ENCODE measurements at places on chromosomes 1 and 21.
A peak's percentile ranks its signal among the peaks of the same experiment; 100 is the strongest.

- no peak for DNase-seq
These were observed 24.1 kb upstream of the THRAP3 start for GRCh38 chr1:36199934-36200741.

DNA sequence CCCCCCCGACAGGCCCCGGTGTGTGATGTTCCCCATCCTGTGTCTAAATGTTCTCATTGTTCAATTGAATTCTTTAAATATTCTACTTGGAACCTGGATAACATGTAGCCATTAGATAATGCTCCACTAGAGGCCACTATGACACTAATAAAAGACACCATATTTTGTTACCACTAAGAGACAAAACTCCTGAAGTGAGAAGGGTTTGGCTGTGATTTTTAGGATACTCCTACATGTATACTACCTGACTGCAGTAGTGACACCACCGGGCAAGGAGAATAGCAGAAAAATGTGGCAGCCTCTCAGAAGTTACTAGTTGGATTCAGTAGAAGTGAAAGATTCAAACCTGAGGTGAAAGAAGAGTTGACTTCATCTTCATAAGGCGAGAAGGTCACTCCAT is 36.0 kb downstream of the F5 start:
- peak; percentile 62 for DNase-seq

DNA sequence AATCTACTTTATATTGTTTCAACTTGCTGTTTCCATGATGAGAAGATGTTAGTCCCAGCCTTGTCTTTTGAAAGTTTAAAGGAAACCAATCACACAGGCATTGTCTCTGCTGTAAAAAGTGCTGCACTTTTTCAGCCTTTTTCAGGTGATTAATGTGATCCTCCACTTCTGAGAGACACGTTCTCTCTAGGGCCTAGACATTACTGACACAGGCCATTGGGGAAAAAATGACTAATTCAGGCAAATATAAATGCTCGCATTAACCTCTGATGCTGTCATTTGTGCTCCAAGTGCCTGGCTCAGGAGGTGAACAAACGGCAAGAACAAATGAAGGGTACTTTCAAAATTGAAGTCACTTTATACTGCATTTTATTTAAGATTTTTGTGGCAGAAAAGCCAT is 32.4 kb upstream of the RGS7 start:
- DNase-seq = no peak

- peak; percentile 66 for DNase-seq
These were observed 34.0 kb downstream of the MAP3K7CL start for GRCh38 chr21:29164323-29164942.

DNA sequence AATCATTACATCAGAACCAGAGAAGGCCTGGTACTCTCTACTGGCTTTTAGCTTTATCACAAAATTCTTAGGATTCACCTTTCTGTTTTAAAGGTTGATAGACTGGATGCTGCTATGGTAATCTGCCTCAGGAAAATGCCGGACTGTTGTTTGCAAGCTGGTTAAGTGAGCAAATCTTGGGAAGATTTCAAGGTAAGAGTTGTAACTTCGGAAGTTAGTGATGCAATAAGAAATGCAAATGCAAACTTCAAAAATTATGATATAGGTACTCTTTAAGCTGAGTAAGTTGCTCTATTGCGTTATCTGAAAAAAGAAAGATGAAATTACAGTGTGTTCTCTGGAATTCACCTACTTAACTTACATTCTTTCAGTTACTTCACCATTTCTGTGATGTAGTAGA is 4.4 kb upstream of the SLC16A1 start:
- no peak for DNase-seq

GRCh38 chr21:38768471-38769063 is 37.2 kb upstream of the ETS2 start:
- peak; percentile 38 for DNase-seq

DNA sequence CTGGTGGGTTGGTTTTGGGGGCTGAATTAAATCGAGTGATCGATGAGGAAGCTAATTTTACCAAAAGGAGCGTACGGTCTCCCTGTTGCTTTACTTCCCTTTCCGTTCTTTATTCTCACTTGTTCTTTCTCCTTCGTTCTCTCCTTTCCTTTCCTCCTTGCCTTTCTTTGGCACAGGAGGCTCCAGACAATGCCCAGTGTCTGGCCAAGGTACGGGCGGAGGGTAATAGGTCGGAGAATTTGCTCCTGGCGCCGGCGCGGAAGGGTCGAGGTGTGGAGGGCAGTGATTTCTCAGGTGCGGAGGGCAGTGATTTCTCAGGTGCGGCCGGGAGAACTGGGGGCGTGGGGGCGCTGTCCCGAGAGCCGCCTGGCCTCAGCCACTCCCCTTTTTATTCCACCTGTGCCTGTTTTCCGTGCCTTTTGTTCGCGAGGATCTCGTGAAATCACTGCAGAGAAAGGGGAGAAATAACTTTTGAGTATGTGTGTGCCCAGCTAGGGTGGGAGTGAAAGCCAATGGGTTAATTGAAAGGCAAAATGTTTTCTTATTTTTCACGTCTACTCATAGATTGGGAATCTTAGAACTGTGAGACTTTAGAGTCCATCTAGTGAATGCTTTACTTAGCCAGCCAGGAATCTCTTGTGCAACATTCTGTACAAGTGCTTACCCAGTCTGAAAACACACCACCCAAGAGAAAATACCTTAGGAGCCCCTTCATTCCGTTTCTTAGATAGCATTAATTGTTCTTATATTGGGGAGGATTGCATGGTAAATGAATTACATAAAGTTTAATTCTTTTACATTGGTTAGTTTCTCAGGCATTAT is 1.3 kb downstream of the FNBP1L start:
- DNase-seq = no peak

DNA sequence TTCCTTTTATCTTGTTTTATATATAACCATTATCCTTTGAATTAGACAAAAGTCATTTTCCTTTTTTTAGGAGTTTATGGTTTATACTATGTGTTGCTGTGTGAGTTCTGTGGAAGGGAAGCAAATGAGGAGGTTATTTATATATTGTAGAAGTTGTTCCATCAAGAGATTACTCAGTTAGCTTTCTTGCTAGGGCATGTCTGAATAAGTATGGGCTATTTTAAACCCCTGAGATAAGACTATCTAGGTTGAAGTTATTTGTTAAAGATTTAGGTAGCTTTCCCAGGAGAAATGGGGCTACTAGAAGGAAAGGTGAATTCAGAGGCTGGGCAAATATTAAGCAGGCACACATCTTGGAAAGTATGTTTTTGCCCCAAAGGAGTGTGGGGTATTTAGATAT is 16.1 kb upstream of the VAMP4 start:
- no peak for DNase-seq

DNA sequence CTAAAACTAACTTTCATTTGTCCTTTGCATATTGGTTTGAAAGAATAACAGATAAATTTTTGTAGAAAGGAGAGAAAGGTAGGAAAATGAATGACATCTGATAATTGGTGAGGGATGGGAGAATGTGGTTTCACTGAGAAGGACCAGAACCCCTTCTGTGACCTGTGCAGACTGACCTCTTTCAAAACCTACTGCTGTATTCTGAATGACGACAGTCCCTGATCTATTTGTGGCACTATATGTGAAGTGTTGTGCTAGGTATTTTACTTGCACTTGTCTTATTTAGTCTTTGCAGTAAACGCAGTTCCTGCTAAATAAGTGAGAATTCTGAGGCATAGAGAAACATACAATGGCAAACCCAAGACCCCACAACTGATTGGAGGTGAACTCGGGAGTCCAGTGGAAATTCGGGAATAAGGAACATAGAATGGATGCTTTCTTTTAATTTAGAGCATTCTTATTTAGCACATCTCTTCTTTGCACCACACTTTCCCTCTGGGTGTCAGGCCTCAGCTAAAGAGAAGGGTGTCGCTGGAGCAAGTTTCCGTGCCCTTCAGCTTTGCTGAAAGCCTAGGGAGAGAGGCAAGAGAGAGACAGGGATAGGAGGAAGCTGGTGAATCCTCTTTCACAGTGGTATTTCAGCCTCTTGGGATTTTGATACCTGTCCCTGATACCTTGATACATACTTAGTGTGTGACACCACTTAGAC is 230.2 kb downstream of the PAPPA2 start:
- no peak for DNase-seq

- no peak for DNase-seq
These were observed 412.4 kb downstream of the DISC1 start for GRCh38 chr1:232038706-232039677.

DNA sequence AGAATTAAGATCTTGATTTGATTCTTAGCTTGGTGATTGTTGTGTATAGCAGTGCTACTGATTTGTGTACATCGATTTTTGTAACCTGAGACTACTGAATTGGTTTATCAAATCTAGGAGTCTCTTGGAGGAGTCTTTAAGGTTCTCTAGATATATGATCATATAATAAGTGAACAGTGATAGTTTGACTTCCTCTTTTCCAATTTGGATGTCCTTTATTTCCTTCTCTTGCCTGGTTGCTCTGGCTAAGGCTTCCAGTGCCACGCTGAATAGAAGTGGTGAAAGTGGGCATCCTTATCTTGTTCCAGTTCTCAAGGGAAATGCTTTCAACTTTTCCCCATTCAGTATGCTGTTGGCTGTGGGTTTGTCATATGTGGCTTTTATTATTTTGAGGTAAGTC is 61.5 kb upstream of the LYST start:
- DNase-seq = no peak

GRCh38 chr1:55611123-55611522 is 396.0 kb upstream of the USP24 start:
- no peak for DNase-seq

DNA sequence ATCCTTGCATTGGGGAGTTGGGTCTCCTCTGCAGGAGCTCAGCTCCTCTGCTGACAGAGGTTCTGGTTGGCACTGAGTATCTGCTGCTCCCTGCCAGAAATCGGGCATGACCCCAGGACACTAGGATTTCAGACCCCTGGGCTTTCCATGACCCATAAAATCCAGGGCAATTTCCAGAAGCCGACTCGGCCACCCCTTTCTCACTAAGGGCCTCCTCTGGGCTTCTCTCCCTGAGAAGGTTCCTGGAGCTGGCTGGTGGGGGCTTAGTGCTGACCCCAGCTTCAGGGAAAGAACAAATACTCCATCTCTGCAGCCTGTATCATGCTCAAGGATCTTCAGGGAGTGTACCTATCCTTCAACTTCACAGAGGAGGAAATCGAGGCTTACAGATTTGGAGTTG is 603.4 kb downstream of the PTPRU start:
- no peak for DNase-seq

GRCh38 chr1:72954943-72955342 is 672.6 kb upstream of the NEGR1 start:
- no peak for DNase-seq

DNA sequence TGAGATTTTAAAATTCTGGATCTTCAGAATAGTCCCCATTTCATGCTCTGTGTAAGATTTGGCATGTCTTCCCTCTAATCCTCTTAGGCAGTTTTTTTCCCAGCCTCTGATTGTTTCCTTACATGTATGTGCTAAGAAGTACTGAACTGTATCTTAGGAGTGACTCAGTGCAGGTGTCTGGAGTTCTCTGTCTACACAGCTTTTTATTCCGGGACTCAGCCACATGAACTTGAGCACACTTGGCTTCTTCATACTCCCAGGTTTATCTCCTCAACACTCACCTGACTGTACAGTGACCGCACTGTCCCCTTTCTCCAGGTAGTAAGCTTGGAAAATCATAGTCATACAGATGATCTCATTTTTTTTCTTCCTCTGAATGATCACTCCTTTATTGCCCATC is 50.7 kb downstream of the SYT14 start:
- DNase-seq = no peak

GRCh38 chr1:153960206-153960605 is 1.8 kb upstream of the CRTC2 start:
- DNase-seq = no peak

DNA sequence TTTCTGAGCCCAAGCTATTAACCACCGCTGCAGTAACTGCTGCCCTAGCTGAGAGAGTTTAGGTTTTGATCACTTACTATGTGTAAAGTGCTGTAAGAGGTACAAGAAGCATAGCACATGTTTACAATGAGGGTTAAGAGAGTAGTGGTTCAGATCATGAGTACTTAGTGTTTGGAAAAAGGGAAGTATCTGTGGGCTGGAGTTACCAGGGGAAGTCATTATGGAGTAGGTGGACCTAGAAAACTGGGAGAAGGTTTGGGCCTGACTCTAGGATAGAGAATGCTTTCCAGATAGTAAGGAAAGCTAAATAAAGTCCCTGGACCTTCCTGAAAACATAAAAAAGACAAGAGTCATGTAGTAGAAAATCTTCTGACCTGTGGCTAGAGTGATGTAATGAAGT is 149.6 kb upstream of the PLXNA2 start:
- no peak for DNase-seq

DNA sequence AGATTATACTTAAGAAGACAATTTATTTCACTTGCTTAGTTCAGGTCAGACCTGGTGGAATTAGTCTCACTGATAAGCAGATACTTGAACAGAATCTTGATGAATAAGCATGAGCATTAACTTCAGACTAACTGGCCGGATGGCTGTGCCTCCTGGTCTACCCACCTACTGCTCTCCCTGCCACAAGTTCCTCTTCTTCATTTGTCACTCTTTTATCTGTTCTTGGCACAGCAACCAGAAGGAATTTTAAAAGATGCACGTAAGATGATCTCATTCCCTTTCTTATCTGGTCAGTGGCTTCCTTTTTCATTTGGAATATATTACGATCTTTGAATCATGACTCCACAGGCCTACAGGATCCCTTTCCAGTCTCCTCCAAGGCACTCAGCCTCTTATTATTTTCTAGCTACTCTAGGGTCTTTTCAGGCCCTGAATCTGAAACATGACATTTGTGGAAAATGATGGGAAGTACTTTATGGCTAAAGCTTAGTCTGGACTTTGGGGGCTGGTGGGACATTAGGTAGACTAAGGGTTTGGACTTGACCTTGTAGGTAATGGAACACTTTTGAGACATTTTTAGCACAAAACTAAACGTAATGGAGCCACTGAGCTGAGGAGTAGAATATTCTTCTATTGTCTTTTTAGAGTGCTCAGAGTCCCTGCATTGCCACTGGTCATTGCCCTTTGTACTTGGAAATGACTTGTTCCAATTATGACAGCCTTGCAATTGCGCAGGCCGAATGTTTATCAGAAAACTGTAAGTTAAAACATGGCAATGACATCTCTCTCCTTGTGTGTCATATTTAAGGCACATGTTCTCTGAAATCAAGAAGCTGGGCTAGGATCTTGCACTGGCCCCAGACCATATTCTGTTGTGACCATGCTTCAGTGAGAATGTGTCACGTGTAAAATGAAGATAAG is 16.0 kb downstream of the ST6GALNAC3 start:
- no peak for DNase-seq

DNA sequence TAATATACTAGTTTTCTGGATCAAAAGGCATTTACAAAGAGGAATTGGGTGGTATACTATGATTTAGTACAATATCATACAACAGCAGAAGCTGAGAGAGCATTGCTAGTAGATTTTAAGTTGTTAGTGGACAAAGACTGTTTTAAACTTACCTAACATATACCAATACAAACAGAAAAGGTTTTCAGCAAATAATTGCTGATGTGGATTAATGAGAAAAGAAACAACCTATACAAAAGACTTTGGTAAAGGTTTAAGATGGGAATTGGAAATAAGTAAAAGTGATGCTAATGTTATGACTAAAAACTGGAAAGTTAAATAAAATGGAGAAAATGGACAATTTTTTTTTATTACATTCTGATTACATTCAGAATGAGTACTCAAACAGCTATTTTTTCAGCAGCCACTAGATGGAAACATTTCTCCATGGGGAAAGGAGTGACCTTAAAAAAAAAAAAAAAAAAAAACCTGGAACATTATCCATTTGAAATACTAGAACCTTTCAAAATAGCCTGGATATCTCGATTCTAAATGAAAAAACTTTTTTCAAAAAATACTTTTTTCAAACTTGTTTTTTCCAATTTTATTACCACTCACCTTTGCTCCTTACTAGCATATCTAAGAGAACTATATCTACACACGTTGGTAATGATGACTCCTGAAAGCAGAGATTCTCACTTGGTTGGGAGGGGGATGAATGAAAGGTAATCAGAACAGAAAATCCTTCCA is 55.4 kb downstream of the EPRS1 start:
- peak; percentile 9 for DNase-seq

- DNase-seq = no peak
These were observed 53.5 kb upstream of the CHODL start for GRCh38 chr21:18191139-18191538.
